LoVo (cell line): ENCODE measurements at places on chromosomes 16 and 17.

DNA sequence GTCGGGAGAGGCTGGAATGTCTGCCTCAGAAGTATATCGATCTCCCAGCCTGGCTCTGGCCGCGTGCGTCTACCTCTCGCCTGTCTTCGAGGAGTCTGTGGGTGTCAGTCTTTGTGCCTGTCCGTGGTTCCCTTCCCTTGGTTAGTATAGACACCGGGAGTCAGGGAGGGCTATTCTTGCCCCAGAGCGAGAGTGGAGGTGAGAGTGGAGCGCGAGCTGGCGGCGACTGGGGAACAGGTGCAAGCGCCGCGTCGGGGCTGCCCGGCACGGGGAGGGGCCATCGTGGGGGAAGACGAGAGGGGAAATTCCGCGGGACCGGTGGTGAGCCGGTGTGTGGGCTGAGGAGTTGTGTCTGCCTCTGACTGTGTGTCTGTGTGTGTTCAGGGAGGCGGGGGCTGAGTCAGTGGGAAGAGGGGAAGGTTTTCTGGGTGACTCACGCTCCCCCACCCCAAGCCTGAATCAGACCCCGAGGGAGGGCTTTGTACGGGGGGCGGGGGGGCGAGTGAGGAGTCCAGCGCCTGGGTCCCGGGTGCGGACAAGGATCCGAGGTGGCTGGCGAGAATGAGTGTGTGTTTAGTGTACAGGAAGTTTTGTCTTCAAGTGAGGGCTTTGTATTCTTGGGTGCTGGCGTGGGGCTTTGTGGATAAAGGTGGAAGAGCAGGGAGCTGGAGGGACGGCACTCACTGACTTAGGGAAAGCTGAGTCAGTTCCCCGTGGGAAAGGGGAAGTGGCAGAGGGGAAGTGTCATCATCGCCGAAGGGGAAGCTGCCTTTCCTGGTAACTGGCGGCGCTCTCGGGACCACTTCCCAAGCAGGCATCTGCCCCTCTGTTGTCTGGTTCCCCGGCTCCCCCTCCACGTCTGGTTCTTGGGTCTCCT lies 8.6 kb downstream of the KDM6B start:
- DNase-seq, result peak; percentile 72

DNA sequence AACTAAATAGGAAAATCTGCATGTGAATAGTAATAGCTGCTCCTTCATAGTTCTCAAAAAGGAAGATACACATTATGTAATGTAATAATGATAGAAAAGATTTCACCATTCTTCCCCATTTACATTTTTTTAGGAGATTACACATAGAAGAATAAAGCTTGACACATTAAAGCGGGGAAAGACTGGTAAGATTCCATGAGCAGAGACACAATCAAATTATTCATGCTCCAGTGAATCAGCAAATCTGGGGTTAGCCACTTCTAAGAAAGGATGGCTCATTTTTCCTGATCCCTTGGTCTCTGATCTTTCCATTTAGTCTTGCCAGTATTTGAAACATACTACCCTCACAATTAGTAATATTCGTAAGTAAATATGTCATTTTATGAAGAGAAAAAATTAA lies 81.9 kb downstream of the CA4 start:
- no peak for DNase-seq

GRCh38 chr16:19997734-19998133 lies 76.0 kb downstream of the GPR139 start:
- DNase-seq, result no peak

DNA sequence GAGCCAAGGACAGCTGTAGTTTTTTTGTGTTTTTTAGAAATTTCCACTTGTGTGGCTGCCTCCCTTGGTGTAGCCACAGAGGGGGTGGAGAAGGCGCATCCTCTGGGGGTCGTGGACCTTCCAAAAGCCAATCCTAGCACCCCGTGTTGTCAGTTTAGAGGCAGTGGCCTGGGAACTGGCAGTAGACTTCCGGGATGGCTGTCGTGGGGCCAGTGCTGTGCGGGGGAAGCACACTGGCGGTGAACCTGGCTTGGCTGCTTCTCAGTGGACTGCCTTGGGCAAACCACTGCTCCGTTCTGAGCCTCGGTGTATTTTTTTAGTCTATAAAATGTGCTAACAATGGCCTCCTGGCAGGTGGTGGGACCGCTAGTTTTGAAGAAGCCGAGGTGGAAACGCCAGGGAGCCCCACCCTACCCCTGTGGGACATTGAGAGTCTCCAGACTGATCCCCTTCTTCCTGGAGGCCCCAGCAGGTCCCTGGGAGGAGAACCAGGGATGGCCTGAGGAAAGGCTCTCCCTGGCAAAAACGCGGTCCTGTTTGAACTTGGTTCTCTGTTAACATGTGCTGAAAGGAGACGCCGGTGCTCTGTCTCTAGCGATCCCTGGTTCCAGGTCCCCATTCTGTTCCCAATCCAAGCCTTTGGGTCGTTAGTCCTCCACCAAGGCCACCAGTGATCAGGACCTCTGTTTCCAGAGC lies 125.7 kb downstream of the CMIP start:
- no peak for DNase-seq

DNA sequence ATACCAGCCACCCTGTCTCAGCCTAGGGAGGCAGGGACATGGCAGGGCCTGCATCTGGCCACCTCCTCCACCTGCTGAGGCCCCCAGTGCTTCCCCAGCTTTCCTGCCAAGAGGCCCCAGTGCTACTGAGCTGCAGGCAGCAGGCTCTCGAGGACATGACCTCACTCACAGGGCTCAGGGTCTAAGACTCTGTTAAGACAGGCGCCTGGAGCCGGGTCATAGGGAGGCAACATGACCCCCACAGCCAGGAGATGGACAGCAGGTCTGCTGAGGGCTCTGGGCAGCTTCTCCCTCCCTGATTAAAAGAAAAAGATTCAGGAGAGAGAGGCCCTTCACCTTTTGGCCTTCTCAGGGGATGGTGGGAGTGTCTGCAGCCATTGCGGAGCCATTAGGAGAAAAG lies 23.2 kb upstream of the FASN start:
- DNase-seq, result no peak

DNA sequence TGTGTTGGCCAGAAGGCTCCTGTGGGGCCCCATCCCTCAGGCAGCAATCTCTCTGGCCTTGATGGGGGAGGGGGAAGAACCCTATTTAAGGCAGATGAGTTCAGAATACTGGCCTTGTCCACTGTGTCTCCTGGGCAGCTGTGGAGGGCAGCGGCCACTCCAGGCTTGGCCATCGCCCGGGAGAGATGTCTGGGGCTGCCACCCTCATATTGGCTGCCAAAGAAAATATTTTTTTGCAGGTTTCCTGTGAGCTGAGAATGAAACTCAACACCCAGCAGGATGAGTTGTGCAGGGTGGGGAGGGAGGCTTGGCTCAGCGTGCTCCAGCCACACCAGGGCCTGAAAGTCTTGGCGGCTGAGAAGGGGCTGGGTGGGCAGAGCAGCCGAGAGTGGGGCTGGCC lies 14.4 kb upstream of the TIMP2 start:
- DNase-seq, result no peak

DNA sequence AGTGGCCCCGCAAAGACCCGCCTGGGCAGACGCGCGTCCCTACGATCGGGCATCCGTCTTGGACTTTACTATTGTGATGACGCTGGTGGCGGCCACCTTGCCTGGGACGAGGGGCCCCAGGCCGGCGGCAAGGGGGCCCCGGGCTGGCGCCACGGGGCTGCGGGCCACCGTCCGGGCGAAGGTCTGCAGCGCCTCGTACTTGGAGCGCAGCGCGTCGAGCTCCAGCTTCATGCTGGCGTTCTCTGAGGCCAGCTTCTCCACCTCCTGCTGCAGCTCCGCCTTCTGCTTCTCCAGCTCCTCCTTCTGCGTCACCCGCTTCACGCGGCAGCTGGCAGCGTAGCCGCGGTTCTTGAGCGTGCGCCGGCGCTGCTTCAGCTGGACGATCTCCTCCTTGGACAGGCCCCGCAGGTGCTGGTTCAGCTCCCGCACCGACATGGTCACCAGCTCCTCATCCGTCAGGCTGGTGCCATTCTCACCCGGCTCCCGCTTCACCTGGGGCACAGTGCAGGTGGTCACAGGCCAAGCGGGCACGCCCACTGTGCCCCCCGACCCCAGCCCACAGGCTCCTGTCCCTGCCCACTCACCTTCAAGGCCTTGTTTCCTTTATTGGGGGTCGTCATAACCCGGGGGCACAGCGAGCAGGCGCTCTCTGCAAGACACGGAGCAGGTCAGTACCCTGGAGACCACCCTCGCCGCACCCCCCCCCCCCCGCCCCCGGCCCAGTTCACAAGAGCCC lies 4.8 kb upstream of the SIRT7 start:
- no peak for DNase-seq

DNA sequence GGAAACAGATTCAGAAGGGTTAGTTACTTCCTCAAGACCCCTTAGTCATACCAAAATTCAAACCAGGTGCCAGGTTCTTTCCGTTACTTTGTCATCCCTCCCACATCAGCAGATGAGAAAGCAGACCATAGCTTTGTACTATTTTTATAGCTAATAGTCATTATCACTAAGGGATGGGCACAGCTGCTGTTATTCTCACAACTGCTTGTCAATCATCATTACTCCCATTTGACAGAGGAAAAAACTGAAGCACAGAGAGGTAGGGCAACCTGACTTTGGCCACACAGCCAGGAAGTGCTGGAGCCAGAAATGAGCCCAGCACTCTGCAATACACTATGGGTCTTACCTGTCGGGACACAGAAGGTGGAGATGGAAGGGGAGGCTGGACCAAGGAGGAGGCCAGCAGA lies 30.0 kb downstream of the TEKT5 start:
- no peak for DNase-seq

DNA sequence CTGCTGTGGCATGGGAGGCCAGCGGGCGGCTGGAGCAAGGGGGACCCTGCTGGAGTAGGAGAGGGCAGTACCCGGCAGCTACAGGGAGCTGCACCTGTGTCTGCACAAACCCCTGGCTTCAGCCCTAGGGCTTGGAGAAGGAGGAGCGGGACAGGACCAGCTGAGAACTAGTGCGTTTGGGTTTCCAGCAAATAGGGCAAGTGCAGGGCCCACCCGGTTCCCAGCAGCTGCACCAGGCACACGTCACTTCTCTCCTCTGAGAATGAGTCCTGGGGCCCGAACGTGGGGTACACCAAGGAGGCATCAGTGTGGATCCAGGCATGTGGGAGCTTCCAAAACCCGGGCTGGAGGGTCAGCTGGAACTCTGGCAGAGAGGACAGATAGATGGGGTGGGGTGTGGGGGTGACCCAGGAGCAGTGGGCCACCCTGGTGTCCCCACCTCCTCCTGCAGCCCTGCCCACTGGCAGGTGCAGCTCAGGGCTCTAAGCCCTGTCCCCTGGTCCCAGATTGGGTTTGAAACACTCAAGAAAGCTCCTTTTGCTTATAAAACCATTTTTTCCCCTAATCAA lies 5.6 kb downstream of the C16orf89 start:
- DNase-seq, result no peak

DNA sequence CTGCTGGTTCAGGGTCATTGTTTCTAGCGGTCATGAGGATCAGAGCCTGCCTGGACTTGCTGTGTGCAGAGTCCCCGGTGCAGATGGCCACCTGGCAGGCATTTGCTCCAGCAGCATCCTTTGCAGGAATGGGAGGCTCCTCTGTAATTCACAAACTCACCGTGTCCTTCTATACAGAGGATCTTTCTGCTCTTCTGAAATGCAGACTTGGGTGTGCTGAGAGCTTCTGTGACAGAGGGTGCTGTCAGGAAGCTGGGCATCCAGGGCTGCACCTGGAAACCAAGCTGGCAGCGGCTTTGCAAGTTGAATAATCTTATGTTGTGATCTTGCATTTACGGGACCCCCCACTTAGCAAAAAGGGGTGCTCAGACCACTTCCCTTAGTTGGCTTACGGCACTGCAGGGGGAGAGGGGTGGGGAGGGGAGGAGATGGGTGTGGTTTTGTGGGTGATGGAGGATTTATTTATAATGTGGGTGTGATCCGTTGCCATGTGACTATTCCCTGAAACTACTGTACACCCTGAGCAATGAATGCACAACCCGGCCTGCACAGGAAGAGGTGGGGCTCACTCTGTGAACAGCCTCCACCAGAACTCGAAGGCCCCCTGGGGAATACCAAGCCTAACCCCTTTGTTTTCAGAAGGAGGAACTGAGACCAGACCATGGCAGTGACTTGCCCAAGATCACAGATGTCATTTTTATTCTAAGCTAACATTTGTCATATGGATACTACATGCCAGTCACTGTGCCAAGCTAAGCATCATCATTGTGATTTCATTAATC lies 178.3 kb downstream of the PRKCB start:
- DNase-seq, result peak; percentile 11

DNA sequence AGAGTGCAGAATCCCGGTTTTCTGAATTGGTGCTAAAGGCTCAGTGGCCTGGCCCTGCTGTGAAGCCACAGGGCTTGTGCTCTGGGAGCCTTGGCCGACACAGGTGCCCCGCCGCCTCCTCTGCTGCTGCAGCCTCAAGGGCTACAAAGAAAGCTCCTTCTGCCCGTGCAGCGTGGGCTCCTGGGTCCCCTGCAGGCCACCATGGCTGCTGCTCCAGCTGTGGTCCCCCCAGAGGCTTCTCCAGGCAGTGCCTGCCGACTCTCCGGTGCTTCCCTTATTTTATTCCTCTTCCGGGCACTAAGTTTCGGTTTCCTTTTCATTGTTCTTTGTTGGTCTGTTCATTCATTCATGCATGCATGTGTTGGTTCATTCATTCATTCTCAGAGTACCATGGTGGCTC lies 53.1 kb downstream of the CMIP start:
- DNase-seq, result no peak

DNA sequence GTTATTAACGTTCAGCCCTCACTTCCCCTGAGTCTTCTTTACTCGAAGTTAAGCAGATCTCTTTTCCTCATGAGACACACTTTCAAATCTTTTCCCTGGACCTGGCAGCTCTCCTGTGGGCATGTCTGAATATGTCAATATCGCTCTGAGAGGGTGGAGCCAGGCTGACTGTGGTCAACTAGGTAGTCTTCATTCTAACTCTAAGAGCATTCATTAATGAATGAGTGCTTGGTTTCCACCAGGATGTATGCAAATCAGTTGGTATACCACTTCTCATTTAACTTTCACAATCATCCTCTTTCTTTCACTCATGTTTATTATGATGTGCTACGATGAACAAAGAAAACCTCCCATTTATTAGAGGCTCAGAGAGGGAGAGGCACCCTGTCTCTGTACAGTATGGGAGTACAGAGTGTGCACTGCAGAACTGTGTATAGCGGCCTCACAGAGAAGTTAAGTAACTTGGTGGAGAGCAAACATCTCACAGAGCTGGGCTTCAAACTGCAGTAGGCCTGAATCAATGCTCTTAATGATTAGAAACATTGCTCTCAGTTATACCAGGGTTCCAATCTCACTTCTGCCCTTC lies 39.9 kb downstream of the OTOA start:
- DNase-seq, result peak; percentile 3

DNA sequence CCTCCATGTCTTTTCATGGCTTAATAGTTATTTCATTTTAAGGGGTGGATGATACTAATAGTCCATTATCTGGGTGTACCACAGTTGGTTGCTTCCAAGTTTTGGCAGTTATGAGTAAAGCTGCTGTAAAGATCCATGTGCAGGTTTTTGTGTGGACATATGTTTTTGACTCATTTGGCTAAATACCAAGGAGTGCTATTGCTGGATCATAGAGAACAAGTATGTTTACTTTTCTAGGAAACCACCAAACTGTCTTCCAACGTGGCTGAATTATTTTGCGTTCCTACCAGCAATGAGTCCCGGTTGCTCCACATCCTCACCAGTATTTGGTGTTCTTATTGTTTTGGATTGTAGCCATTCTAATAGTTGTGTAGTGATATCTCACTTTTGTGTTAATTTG lies 181.9 kb downstream of the SPECC1 start:
- DNase-seq, result no peak
